NCI-H345 (cell line): ENCODE measurements at places on chromosomes 6 and 20.

DNA sequence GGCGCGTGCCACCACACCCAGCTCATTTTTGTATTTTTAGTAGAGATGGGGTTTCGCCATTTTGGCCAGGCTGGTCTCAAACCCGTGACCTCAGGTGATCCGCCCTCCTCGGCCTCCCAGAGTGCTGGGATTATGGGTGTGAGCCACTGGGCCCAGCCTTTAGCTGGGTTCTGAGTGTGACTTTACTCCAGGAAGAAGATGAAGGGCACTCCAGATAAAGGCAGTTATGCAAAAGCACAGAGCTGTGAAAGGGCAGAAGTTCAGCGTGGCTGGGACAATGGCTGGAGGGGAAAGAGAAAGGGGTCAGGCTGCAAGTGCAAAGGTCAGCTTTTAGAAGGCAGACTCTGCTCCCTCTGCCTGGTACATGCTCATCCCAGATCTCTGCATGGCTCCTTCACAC lies 39.7 kb downstream of the MAP3K5 start:
- DNase-seq, result no peak

DNA sequence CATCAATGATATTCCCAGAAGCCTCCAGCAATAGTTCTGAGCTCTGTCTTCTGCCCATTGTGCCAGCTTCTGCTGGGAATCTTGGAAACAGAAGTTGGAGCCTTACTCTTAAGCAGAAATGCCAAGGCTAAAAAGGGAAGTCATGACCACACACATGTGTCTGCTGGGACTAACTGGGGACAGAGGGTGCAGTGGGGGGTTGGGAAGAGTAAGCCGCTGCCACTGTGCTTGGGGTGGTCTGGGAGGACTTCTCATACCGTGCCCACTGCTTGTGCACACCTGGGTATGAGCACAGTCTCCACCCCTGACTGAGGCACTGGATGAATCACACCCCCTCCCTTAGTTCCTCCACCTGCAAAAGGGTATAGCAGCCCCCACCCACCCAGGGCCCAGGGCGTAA lies 90.7 kb downstream of the CDC5L start:
- no peak for DNase-seq

DNA sequence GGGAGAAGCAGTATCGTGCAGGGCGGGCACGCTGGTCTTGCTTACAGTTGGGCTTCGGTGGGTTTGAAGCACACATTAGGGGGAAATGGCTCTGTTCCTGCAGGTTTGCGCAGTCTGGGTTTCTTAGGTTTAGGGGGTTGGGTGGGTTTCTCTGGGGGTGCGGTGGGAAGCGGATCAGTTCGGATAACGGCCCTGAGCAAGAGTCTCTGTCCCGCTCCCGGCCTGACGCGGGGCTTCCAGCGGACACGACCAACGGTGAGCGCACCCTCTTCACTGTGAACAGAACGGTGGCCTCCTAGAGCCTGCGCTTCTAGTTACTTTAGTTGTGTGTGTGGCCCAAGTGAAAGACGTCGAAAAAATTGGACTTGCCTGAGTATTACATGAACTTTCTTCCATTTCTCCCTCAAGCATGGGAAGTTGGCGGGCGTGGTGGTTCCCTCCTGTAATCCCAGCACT lies 635 bp upstream of the ELOVL2 start:
- no peak for DNase-seq

GRCh38 chr20:63230800-63231268 lies 4.9 kb upstream of the BIRC7 start:
- no peak for DNase-seq

GRCh38 chr20:25529295-25529951 lies 55.9 kb downstream of the NINL start:
- DNase-seq, result no peak

GRCh38 chr6:167957626-167958025 lies 39.8 kb upstream of the KIF25 start:
- no peak for DNase-seq

DNA sequence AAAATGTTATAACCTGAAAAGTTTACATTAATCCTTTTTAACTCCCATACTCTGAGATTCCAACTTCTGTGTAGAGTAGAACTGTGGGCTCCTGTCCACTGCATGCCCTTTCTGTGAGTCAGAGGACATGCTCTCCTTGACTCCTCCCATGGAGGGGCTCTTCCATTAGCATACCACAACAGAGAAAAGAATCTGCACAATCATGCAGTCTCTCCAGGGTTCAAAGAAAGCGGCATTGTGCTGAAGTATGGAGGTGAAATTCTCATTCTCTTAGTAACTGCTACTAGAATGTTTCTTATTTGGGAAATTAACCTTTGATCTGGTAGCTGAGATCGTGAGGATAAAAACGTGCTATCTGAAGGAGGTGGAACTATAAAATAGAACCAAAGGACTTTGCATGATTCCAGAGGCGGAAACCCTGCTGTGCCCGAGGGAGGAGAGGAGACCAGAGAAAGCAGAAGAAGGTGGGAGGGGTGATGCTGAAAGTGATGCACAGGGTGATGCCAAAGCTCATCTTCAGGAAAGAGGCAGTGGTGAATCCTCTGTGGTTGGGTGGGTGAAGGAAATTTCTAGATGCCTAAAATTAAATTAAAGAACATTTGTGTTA lies 202.2 kb upstream of the PCSK2 start:
- no peak for DNase-seq

DNA sequence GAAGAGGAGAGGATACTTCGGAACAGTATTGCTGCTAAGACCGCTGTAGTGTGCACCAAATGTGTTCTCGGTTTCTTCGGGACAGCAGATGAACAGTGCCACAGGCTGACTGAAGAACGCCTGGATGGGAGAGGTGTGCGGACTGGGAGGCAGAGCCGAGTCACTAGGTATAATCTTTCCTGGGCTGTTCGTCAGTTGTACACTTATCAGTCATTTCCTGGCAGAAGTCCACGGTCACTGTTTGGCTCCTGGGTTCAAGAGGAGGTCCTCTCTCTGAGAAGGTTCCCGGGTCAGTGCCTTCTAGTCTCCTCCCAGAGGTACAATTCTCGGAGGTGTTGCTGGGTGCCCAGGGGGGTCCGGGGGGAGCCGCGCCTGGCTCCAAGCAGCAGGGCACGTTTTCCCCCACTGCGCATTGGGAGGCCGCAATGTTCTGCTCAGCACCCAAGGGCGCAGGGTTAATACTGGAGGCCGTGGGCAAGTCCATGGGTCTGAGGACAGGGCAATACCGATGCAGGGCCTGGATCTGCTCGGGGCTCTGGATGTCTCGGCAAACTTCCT lies 38.1 kb downstream of the GJA10 start:
- no peak for DNase-seq

GRCh38 chr6:139536751-139537617 lies 162.5 kb upstream of the CITED2 start:
- no peak for DNase-seq

DNA sequence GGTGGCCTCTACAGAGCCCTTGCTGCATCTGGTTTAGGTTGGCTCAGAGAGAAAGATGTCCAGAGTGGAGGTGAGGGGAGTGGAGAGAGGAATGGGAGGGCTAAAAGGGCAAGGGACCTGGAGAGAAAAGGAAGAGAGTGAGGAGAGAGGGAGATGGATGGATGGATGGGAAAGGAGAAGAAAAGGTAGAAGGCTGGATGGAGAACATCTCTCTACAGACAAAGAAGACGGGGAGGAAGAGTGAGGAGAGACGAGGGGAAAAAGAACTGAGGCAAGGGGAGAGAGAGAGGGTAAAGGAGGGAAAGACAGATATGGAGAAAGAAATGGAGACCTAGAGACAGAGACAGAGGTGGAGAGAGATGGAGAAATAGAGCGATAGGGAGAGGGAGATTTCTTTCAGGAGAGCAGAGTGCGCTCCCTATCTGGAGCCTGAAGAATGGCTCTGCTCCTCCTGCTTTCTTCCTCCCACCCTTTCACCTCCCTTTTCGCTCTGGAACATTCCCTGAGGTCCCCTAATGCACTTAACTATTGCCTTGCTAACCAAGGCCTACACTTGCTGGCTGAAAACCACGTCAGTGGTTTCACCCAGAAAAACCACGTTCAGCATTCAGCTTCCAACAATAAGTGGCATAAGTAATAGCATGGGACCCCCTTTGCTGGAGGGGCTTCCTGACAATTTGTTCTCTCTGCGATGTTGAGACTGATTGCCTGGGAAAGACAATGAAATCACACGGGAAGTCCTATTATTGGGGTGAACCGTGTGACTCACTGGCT lies 286.3 kb downstream of the CDH26 start:
- DNase-seq, result no peak

DNA sequence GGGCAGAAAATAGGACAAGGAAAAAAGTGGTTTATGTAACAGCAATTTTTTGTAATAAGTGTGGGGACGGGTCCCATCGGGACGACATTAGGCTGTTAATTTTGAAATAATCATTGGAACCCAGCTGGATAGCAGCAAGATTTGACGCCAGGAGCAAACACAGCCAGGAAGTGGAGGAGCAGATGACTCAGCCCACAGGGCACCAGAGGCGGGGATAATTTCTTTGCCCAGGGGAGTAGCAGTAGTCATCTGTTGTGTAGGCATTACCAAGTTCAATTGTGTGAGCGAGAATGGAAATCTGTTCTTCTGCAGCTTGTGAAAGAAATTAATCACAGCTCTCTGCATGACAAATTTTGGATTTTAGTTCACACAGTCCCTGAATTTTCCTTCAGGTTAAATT lies 22.6 kb upstream of the RIN2 start:
- no peak for DNase-seq

DNA sequence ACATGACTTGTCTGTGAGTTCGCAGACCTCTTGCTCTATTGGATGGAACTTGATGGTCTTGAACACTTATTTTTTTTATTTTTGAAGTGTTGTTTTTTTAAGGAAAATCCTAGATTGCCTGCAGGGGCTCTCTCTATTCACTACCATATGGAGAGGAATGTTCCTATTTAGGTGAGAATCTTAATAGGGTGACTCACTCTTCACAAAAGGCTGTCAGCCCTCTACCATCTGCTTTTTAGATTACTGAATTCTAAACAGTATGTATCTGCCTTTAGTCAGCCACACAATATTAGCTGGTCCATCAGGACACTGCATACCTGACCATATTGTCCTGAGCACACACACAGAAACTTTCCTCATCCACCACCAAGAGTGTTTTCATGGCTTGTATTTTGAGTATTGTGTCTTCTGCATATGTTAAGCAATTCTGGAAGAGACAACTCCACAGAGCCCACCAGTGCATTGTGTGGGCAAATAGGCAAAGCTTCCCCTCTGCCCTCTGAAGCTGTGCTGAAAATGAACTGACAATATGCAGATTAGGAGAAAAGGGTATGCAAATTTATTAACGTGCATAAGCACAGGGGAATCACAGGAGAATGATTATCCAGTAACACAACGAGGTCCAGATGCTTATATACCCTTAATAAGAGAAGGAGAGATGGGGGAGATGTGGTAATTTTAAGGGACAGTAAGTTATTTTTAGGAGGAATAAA lies 6.6 kb upstream of the BTBD9 start:
- DNase-seq, result no peak

DNA sequence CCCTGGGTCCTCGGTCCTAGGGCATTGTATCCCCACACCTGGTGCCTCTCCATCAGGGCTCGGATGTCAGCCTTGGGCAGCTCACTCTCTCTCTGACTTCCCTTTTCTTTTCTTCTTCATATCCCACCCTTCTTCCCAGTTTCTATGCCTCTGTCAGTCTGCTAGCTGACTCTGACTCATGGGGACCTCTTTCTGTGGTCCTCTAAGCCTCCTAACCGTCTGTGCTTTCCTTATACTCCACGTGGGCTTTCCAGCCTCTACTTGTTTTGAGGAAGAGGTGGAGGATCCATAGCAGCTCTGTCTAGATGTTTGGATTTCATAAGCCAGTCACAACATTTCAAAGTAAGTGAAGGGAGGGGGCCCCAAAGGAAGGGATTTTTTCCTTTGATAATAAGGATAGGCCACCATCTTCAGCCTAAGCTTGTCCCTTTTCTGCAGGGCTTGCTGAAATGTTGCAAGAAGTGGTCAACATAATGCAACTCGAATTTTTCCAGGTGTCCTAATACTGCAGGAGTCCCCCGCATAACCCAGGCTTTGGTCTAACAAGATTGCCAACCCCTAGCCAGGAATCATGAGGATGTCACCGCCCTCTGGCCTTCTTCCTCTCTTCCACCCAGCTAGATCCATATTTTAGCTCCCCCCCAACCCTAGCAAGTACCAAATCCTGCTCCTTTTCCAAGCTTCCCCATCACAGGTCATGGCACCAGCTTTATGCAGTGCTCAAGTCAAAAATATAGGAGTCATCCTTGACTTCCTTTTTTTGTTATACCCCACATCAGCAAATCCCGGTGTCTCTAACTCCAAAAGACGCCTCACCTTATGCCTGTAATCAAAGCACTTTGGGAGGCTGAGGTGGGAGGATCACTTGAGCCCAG lies 8.7 kb upstream of the PLTP start:
- DNase-seq, result no peak

DNA sequence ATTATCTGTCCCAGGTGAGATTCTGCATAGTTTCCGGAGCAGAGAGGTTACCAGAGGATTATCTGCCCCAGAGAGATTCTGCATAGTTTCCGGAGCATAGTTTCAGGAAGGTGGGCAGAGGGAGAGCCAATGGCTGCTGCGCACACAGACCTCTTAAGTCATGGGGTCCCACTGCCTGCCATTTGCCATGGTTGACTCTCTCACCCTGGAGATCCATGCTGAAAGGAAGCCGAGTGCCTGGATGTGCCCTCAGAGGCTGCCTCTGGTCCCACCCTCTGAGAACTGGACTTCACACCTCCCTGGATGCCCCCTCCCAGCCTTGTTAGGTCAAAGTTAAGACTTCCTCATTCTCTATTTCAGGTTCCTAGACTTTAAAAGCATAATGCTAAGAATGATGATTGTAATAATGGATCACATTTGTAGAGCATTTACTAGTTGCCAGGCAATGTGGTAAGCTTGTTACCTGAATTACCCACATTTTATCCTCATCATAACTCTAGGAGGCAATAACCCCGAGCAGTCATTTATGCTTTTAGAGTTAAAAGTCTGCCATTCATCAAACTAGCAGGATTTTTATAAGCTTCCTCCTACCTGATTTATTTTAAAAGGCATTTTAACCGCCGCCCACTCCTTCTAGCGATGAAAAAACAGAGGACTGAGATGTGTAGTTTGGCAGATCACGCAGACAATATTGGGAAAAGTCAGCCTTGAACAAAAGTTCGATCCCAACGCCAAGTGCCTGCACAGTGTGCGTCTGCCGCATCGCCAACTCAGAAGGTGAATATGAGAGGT lies 11.9 kb downstream of the SERPINB9 start:
- DNase-seq, result no peak

DNA sequence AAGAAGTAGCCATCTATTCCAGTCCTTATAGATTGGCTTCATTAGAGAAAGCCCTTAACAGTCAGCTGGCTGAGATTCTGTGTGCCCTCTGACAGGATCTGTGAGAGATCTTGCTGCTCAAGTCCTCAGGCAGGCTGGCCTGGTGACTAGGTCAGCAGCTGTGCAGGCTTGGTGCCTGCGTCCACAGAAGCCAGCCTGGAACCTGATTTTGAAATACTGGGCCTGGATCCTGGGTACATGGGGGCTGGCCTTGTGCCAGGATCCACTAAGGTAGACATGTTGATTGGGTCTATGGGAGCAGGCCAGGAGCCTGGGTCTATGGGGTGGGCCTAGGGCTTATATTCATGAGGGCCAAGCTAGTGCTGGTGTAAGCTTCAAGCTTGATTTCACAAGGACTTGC lies 381.8 kb upstream of the MARCKS start:
- no peak for DNase-seq
